ENCODE measurements at places on chromosomes 6 and 20.
A peak's percentile ranks its signal among the peaks of the same experiment; 100 is the strongest.

DNA sequence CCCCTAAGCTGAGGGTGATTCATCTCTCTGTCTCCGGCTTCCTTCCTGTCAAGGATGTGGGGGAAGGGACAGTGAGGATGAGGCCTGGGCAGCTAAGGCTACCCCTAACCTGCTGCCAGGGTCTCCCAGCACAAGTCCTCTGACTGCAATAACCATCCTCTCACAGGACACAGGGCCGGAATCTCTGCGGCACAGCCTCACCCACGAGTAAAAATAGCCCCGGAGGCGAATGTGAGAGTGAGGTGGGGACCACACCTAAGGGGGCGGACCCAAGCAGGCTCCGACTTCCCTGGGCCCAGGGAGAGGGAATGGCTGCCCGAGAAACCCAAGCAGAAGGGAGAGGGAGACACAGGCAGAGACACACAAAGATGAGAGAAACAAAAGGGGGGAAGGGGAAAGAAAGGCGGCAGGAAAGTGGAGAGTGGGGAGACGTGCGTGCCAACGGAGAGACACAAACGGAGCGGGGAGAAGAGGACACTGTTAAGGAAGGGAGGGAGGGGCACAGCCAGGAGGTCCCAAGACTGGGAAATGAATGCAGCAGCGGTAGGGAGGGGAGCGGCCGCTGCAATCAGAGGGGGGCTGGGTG lies 1.4 kb downstream of the CLIC1 start:
- peak; percentile 64 for DNase-seq
- peaks cover 52% of the 10 kb centered on the region for H3K4me1 ChIP-seq
- peak overlapping the region; percentile 93 for H3K4me3 ChIP-seq
- peaks cover 42% of the 10 kb centered on the region for H3K36me3 ChIP-seq

DNA sequence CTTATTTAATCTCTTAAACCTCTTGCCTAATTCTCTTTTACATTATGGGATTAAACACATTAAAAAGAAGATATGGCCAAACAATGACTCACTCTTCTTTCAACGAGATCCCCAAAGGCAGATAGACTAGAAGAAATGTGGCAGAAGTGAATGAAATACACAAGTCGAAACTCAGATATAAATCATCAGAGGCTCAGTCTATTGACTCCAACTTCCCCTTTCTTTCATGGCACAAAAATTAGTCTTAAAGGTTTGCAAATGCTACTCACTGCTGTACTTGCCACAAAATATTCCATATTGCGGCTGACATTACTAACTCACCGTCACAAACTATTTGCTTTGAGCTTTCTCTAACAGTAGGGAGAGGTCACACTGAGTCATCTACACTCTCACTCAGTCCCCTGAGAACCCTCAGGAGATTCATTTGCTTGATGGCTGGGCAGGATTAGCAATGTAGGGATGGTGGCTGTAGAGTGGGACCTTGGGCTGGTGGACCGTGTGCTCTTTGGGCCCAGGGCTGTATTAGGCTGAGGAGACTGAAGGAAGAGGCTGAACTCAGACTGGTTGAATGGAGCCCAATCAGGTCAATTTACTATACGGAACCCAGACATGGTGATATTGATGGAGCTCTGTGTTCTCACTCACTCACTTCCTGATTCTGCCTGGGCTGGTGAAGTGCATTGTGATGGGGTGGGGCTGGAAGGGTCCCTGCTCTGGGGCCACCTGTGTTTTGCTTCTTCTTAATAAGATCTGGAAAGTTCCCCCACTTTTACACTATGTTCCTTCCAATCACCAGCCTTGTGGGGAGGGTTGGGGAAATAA lies 42.8 kb upstream of the UBR2 start:
- H3K36me3 ChIP-seq = peaks cover 4% of the 10 kb centered on the region
- peak; percentile 8 for DNase-seq
- H3K4me1 ChIP-seq = peaks cover 9% of the 10 kb centered on the region
- H3K4me3 ChIP-seq = no peak overlapping the region
- peak overlapping the region; percentile 90 for H3K27ac ChIP-seq

GRCh38 chr6:47420394-47421371 lies 56.9 kb upstream of the CD2AP start:
- no peak overlapping the region for H3K4me3 ChIP-seq
- peaks cover 3% of the 10 kb centered on the region for H3K4me1 ChIP-seq
- no peaks in the 10 kb centered on the region for H3K27me3 ChIP-seq
- H3K27ac ChIP-seq = no peak overlapping the region

- no peak overlapping the region for H3K27ac ChIP-seq
- DNase-seq = no peak
- peaks cover 38% of the 10 kb centered on the region for H3K4me1 ChIP-seq
- peaks cover 2% of the 10 kb centered on the region for H3K36me3 ChIP-seq
- H3K4me3 ChIP-seq = no peak overlapping the region
Observed at GRCh38 chr6:108594151-108594550, 33.4 kb downstream of the FOXO3 start.

GRCh38 chr6:141675957-141676356 lies 456.8 kb upstream of the GJE1 start:
- H3K4me3 ChIP-seq = no peak overlapping the region
- peaks cover 12% of the 10 kb centered on the region for H3K27me3 ChIP-seq
- no peaks in the 10 kb centered on the region for H3K36me3 ChIP-seq
- no peak overlapping the region for H3K27ac ChIP-seq

DNA sequence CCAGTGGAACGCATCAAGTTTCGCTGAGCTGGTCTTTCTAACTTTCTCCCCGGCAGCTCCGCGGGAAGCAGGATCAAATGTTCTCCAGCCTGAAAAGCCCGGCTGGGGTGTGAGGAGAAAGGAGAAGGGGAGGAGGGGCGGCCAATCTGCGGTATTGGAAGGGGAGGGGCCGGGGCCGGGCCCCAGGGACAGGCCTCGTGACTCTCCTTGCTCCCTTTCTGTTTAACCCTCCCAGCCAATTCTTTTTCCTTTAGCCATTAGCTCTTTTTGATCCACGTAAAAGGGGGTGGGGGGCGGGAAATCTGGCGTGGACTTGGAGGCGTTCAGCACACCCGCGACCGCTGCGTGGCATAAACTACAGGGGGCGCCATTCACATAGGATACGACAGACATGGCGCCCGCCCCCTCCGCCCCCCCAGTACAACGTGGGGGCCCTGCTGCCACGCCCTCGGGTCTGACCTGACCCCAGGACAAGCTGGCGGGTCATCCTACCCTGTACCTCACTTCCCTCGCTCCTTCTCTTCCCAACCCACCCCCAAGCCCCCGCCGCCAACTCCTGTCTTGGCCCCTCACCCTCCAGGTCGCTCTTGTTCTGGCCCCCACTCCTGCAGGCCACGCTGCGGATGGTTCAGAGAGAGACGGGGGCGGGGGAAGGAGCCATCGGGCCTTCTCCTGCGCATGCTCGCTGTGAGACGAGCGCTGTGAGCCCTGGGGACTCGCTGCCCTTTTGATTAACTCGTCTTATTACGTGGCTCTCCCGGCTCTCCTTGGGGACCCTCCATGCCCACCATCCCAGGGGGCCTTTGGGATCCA lies 7.8 kb upstream of the MDGA1 start:
- peaks cover 1% of the 10 kb centered on the region for H3K27me3 ChIP-seq
- peaks cover 7% of the 10 kb centered on the region for H3K4me1 ChIP-seq
- H3K27ac ChIP-seq = peak overlapping the region; percentile 76
- H3K4me3 ChIP-seq = peak overlapping the region; percentile 77
- no peaks in the 10 kb centered on the region for H3K36me3 ChIP-seq

DNA sequence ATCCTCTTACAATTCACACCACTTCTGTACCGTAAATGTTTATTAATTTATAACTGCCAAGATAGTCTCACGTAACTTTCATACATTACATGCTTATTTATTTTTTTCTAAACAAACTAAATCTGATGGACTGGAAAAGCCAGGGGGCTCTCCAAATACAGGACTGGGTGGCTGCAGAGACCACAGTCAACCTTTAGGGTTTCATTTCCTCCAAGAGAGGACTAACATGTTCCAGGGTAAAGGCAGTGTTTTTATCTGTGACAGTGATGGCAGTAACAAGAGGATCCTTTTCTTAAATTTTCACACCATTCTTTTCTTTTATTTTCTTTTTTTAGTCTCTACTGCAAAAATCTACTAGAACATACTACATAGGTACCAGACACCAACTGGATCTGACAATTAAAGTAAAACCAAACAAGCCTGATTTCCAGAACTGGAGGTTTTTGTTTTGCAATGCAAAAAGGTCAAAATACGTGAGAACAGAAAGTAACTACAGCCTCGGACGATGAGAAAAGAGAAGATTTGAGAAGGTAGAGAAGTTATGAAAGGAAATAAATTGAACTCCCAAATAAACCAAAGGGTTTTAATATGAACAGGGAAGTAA lies 1.2 kb downstream of the LMBRD1 start:
- H3K4me1 ChIP-seq = peaks cover 48% of the 10 kb centered on the region
- peaks cover 12% of the 10 kb centered on the region for H3K36me3 ChIP-seq
- H3K27me3 ChIP-seq = no peaks in the 10 kb centered on the region
- H3K27ac ChIP-seq = peak overlapping the region; percentile 92
- peak overlapping the region; percentile 91 for H3K4me3 ChIP-seq

- peak overlapping the region; percentile 100 for H3K27ac ChIP-seq
- H3K4me3 ChIP-seq = peak overlapping the region; percentile 100
- H3K27me3 ChIP-seq = no peaks in the 10 kb centered on the region
- DNase-seq = no peak
- H3K4me1 ChIP-seq = peaks cover 30% of the 10 kb centered on the region
- peaks cover 30% of the 10 kb centered on the region for H3K36me3 ChIP-seq
Observed at GRCh38 chr6:42748203-42748898, 2.4 kb upstream of the TBCC start.

- peaks cover 10% of the 10 kb centered on the region for H3K4me1 ChIP-seq
- no peak for DNase-seq
- H3K36me3 ChIP-seq = no peaks in the 10 kb centered on the region
- no peak overlapping the region for H3K4me3 ChIP-seq
Observed at GRCh38 chr6:156185113-156185512, 592.1 kb upstream of the ARID1B start.

DNA sequence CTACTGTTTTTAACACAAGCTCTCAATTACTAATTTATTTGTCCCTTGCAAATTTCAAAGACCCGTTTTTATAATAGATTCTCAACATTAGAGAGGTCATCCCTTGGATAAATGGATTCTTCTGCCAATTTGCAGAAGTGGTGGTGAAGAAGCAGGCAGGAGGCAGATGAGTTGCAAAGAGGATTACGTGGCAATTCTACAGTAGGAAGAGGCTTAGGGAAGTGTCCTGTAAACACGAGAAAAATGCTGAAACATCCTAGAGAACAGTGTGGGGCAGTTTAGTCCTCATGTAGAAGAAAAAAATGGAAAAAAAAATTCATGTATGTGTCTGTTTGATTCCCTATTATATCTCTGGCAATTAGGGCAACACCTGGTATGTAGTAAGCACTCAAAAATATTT lies 87.6 kb downstream of the BMP2 start:
- no peaks in the 10 kb centered on the region for H3K27me3 ChIP-seq
- no peak for DNase-seq
- H3K27ac ChIP-seq = no peak overlapping the region
- H3K4me1 ChIP-seq = no peaks in the 10 kb centered on the region
- H3K4me3 ChIP-seq = no peak overlapping the region
- H3K36me3 ChIP-seq = no peaks in the 10 kb centered on the region

- DNase-seq = no peak
- no peak overlapping the region for H3K4me3 ChIP-seq
- H3K27ac ChIP-seq = no peak overlapping the region
Observed at GRCh38 chr6:142740449-142740848, 204.5 kb downstream of the HIVEP2 start.

- peaks cover 27% of the 10 kb centered on the region for H3K27me3 ChIP-seq
- no peaks in the 10 kb centered on the region for H3K4me1 ChIP-seq
- DNase-seq = no peak
- H3K36me3 ChIP-seq = no peaks in the 10 kb centered on the region
Observed at GRCh38 chr6:167477688-167478087, 152.8 kb downstream of the TTLL2 start.

DNA sequence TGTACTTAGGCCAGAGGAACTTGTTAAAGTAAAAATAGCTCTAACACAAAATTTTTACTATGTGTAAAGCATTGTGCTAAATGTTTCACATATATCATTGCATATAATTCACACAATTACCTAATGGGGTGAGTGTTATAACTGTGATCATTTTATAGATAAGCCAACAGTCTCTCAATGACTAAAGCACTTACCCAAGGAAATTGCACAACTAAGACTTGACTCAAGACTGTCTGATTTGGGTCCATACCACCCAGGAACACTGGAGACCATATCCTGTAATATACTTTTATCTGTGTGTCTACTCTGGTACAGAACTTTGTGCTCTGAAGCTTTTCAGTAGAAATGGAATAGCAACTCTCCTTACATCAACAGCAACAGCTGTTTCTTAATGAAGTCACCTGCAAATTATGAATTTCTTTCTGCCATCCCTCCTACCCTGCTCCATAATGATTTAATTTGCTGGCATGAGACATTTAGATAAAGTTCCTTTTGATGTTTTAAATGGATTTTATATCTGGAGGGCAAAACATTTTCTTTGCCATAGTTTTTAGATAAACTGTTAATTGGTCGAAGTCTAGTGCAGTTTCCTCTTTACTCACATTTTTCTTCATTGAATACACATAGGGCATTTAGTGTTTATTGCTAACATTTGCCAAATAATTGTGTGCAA lies 47.5 kb downstream of the TSPYL4 start:
- H3K27me3 ChIP-seq = no peaks in the 10 kb centered on the region

GRCh38 chr6:124970243-124970642 lies 8.0 kb downstream of the RNF217 start:
- no peaks in the 10 kb centered on the region for H3K4me1 ChIP-seq
- H3K27ac ChIP-seq = no peak overlapping the region
- no peak for DNase-seq
- H3K4me3 ChIP-seq = no peak overlapping the region
- no peaks in the 10 kb centered on the region for H3K36me3 ChIP-seq

DNA sequence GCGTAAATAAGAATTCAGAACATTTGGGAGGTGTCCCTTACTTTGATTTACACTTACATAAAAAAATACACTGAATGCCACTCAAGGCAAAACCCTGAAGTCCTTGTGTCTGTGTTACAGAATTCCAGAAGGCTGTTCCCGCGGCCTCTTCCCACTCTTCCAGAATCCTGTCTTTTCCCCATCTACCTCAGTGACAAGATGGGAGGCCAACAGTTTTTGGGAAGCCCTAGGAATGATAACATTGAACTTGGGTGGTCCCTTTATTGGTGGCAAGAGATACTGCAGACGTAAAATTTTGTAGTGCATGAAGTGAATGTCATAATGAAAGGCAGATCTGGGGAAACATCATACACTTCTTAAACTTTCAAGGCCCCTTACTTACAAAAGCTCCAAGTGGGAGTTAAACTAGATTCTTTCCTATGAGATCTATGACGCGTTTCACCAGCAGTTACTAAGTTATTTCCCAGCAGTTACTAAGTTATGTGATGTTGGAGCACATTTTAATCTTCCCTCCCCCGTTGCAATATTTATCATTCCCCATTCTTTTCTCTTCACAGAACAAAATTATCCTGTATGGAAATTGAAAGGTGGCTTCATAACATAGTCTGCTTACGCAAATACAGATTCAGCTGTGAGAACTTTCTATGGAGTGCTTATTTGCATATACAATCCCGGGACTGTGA lies 79.5 kb downstream of the BCAS1 start:
- H3K36me3 ChIP-seq = no peaks in the 10 kb centered on the region
- DNase-seq = no peak
- no peak overlapping the region for H3K27ac ChIP-seq

GRCh38 chr20:63376283-63377250 lies 15.4 kb upstream of the CHRNA4 start:
- H3K4me3 ChIP-seq = no peak overlapping the region
- H3K27ac ChIP-seq = no peak overlapping the region
- H3K4me1 ChIP-seq = peaks cover 1% of the 10 kb centered on the region
- no peaks in the 10 kb centered on the region for H3K36me3 ChIP-seq
- peaks cover 45% of the 10 kb centered on the region for H3K27me3 ChIP-seq
